ENCODE measurements at places on chromosomes 4 and X.

DNA sequence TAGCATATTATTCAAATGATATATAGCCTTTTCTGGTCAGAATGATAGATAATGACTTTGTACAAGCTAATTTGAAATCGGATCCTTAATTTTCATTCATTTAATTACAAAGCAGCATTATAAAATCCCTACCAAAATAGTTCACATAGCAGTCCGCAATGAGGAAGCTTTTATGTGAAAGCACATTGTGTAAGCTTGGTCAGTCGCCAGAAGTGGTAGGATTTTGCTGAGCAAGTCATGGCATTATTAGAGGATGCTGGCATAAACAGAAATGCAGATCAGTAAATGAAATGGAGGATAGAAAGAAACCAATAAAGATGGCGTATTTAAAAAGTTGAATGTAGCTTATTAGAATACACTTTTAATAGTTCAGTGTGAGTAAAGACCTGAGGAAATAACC, 93.2 kb upstream of the DIAPH2 start:
- no peak for DNase-seq

DNA sequence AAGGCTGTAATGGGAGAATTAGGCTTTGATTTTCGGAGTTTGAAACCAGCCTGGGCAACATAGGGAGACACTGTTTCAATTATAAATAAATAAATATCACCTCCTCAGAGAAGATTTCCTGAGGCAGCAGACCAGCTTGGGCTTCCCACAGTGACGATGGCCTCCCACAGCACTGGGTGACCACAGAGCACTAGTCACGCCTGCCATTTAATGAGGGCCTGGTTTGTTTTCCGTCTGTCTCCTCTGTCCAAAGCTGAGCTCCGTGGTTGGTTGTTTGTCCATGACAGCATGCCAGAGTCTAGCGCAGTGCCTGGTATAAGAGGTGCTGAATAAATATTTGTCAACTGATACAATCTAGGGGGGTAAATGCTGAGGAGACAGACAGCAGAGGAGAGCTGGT, 10.4 kb upstream of the PDGFRA start:
- DNase-seq = no peak

- no peak for DNase-seq
Observed at GRCh38 chr4:173420801-173421200, 21.9 kb upstream of the SCRG1 start.

DNA sequence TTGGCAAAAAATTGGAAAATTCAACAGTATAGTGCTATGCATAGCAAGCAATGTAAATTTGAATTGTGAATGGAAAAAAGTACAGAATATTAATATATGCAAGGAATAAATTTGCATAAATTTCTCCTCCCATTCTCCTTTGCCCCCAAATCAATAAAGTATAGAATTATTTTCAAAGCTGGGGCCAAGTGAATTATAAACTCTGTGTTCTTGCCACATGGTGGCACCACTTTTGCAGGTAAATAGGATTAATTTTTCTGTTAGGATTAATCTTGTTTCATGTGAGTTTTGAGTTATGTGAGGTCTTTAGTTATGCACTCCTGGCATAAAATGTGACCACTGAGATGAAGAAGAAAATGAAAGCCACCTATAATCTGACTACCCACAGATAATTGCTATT, 19.9 kb downstream of the COPS4 start:
- DNase-seq = no peak

GRCh38 chrX:132676561-132677186, 187.8 kb upstream of the MBNL3 start:
- no peak for DNase-seq

Data from stimulated activated CD8-positive, alpha-beta memory T cell treated with anti-CD3 and anti-CD28 coated beads, Interleukin-4, amount 100 ng/mL, for 1 hour (primary cell).